ENCODE measurements at places on chromosomes 11 and 22. TPM values are rescaled to one million over a fixed set of nuclear protein-coding genes. Genes with fewer than 3 reads are reported as not detected.

DNA sequence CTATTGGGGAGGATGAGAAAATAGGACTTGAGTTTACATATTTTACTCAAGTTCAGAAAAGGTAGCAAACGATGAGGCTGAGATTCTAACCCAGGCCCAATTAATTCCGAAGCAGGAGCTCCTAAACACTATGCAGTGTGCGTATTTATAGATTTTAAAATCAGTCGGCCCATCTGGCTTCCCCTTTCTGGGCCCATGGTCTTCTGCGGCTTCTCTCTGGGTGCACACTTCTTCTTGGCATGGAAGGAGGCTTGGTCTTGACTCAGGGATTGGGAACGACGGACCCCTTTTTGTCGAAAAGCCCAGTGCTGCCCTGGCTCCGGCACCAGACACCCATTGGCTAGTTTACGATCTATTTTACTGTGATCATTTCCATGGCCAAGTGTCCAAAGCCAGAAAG, 1433.8 kb downstream of the BRD1 start:
- no peak for DNase-seq

GRCh38 chr22:26956371-26956770, 299.0 kb downstream of the MIAT start:
- DNase-seq = no peak

- peak; percentile 42 for DNase-seq
These were observed 102.6 kb downstream of the ALX4 start for GRCh38 chr11:44207292-44207691.

SLC22A6 gene
- total RNA-seq = not detected

ZNF408 gene
- total RNA-seq = 13.7 TPM

All from neural crest cell (in vitro differentiated cells).